COR-L47 (cell line): ENCODE measurements at places on chromosomes 7 and 10.

DNA sequence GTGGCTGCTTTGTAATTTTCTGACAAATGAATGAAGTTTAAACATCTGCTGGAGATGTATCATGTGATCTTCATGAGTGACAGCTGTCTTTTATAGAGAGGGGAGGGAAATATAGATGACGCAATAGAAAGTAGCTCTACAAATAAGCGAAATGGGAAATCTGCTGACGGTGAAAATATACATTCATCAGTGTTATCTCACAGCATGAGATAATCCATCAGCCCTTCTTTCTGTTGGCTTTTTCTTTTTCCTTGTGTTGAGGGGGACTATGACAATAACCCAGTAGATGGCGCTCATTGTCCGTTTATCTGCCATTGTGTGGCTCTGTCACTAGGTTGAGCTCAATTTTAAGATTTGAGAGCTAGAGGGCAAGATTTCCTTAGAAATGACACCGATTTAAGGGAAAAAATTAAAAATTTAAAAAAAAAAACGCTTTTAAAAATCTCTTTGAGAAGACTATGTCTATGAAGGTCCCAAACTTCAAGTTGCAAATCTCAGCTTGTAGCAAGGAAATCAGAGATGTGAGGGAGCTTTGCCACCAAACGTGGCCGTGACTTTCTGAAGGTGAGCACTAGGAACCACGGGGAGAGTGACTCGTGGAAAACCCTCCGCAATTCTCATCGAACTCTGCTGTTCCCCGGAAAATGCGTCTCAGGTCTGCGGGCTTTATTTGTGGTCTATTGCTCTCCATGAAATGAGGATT, 114.6 kb upstream of the SFMBT2 start:
- DNase-seq: peak; percentile 49

GRCh38 chr7:158446281-158446680, 141.3 kb downstream of the PTPRN2 start:
- no peak for DNase-seq

- DNase-seq: no peak
These were observed 45.9 kb upstream of the GNAI1 start for GRCh38 chr7:80088705-80089104.

DNA sequence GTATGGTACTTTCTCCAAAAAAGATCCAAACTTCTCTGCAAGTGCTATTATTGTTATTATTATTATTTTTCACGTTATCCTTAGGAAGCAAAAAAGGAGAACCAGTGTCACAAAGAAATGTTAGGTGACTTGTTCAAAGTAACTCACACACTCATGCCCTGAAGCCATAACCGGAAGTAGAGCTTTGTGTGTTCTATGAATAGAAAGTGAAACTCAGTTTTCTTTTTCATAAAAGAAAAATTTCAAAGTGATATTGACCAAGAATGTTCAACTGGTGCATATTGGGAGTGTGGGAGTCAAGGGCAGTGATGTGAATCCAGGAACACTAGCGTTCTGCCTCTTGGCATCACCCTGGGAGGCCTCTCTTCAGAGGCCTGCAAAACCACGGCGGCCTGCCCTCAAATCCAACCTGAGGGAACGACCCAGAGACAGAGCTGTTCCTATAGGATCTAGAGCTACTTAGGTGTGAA, 106.1 kb downstream of the PRKCQ start:
- no peak for DNase-seq

- no peak for DNase-seq
These were observed 5.7 kb upstream of the CALML3 start for GRCh38 chr10:5519054-5519453.

DNA sequence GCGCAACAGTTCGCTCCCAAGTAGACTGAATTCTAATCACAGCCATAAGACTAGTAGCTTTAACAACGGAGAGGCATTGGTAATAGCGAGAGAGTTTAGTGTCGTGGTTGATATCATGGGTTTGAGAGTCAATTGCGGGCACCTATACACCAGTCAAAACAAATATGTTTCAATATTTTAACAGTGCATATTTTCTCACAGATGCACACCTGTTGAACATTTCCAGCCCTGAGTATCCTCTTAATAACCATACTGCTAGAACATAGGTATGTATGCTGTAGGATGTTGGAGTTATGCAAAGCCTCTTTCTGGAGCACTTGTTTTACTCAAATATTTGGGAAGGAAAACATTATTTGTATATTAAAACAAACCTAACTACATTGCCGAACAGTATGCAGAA, 92.9 kb downstream of the FAM107B start:
- no peak for DNase-seq

DNA sequence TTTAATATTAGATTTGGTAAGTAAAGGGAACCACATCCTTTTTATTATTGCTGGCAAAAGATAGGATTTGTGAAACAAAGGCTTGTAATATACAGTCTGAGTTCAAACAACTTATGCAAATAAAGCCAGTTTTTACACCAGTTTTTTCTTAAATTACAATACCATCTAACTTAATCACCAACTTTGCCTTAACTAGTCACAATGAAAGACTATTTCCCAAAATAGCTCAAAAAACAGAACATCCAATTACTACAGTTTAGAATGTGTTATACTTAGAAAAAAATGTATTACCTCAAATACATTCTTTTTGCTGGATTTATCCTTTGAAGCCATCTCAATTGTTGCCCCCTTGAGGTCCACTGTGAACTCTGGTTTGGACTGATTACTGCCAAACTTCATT, 108.5 kb downstream of the ARHGAP12 start:
- no peak for DNase-seq

DNA sequence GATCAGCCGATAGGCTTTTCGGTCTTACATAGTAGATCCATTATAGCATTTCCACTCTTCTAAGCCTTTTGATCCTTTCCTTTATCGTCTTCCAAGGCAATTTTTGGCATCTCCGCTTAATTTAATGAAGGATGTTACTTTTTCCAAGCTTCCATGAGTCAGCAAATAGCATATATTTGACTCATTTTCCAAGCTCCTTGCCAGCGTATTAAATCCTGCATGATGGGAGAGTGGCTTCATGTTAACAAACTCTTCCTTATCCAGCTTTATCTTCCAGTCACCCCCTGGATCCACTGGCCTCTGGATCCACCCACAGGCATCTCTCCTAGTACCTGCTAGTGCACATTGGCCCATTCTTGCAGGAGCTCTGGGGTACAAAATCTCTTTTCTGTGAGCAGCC, 13.0 kb downstream of the OR9A2 start:
- DNase-seq: no peak

GRCh38 chr10:48599830-48600134, 5.1 kb downstream of the ARHGAP22 start:
- DNase-seq: no peak

- DNase-seq: no peak
These were observed 225.3 kb upstream of the INHBA start for GRCh38 chr7:41928166-41928565.

- no peak for DNase-seq
These were observed 96.1 kb downstream of the SH3PXD2A start for GRCh38 chr10:103759100-103759781.

- DNase-seq: no peak
These were observed 669.1 kb downstream of the KCNMA1 start for GRCh38 chr10:76968483-76968882.

DNA sequence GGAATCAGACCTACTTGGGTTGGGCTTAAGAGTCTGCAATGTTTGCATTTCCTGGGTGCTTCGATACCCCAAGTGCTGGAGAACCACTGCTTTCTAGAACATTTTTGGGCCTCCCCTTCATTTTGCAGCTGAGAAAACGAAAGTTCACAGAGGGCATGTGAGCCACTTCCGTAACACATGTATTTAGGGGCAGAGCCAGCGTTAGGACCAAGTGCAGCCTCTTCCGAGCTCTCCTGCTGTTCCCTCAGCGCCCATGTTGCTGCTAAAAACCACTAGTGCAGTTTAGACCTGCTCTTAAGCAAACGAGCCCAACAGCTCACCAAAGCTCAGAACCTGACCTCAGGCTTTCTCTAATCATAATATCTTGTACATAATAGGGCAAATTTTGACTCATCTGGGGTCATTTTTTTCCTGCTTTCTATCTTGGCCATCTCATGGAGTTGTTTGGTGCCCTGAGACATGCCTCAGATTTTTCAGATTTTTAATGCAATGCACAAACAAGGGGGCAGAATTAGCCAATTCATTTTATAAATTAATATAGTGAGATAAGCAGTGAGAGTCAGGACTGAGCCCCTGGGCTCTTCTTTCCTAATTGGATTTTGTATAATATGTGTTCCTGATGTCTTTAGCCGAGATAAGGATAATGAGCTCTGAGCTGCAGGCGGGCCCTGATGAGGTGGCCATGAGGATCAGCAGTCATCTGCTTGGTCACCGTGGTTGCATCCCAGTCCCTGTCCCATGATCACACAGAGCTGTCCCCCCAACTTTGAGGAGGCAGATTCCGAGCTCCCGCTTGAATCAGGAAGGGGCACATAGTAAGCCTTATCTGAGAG, 12.9 kb downstream of the BAG3 start:
- no peak for DNase-seq

GRCh38 chr7:48634116-48634632, 290.2 kb upstream of the CDC14C start:
- DNase-seq: no peak

DNA sequence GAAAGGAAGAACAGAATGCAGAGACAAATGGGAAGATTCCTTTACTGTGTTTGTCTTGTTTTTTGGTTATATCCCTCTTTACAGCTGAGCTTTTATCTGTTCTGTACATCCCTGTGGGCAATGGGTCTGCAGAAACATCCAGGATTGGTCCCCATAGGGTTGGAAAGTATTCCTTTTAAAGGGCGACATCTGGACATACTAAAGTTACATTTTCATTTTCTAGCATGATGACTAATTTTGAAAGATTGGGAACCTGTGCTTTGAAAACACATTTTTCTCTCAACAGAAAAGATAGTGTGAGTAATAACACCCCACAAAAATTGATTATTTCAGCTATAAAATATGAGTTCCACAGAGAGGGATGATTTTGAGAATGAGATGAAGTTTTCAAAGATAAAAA, 435.8 kb downstream of the GPAM start:
- no peak for DNase-seq

- DNase-seq: no peak
These were observed 45.0 kb downstream of the DNMBP start for GRCh38 chr10:99964791-99965190.

DNA sequence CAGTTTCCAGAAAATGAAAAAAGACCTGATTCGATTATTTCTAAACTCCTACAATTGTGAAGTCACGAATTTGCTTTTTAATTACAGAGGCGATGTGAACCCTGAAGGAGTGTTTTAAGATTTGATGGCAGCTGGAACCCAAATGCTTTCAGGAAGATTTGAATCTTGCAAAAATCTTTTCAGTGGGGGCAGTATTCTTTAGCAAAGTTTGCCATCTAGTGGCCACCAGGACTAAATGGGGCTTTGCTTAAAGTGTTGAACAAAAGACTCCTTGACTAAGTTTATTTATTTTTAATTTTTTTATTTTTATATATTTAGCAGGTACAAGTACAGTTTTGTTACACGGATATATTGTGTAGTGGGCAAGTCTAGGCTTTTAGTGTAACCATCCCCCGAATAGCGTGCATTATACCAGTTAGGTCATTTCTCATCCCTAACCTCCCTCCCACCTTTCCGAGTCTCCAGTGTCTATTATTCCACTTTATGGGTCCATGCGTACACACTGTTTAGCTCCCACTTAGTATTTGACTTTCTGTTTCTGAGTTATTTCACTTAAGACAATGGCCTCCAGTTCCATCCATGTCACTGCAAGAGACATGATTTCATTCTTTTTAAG, 98.8 kb downstream of the CACNB2 start:
- DNase-seq: no peak

- DNase-seq: peak; percentile 29
These were observed 2.7 kb upstream of the IQUB start for GRCh38 chr7:123537026-123537642.

DNA sequence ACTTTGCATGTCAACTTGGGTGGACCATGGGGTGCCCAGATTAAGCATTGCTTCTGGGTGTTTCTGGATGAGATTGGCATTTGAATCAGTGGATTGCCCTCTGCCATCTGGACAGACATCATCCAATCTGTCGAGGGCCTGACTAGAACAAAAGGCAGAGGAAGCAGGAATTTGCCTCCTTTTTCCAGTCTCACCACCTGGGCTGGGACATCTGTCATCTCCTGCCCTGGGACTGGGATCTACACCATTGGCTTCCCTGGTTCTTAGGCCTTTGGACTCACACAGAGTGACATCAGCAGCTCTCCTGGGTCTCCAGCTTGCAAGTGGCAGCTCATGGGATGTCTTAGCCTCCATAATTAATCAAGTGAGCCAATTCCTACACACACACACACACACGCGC, 10.3 kb downstream of the SLC13A4 start:
- no peak for DNase-seq

DNA sequence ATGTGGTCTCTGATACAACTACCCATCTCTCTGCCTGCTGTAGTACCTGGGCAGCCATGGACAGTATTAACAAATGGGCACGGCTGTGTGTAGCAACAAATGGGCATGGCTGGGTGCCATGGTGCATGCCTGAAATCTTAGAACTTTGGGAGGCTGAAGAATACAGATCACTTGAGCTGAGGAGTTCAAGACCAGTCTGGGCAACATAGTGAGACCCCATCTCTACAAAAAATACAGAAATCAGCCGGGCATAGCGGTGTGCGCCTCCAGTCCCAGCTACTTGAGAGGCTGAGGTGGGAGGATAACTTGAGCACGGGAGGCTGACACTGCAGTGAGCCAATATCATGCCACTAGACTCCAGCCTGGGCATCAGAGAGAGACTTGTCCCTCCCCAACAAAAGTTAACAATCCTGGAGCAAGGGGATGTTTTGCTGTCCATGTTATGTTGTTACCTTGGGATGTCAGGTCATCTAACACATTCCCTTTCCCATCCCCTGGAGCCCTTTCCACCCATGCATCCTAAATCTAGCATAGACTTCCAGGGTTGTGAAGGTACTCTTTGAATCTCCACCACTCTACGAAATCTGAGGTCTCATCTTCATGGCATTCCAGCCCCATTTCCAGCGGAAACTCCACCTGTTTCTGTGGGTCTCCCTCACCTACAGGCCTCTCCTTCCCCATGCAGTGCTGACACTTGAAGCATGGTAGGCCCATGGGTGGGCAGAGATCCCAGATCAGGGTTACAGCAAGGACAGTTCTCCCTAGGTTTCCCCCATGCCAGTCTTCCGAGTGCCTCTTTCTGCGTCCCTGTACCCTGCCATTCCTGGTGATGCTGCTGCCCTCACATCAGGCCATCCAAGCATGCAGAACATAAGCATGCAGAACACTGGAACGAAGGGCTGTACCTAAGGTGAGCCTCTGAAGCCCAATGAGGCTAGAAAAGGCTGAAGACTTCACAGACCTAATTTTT, 13.1 kb downstream of the FXYD4 start:
- no peak for DNase-seq

GRCh38 chr7:45324683-45325237, 167.2 kb downstream of the RAMP3 start:
- DNase-seq: no peak

DNA sequence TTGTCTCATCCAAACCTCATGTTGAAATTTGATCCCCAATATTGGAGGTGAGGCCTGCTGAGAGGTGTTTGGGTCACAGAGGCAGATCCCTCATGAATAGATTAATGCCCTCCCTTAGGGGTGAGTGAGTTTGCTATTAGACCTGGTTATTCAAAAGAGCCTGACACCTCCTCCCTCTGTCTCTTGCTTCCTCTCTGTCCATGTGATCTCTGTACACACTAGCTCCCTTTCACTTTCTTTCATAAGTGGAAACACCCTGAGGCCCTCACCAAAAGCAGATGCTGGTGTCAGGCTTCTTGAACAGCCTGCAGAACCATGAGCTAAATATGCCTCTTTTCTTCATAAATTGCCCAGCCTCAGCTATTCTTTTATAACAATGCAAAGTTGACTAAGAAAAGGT, 447.1 kb downstream of the MDFIC start:
- DNase-seq: no peak
